SK-N-MC (cell line): ENCODE measurements at places on chromosomes 5 and 9.

DNA sequence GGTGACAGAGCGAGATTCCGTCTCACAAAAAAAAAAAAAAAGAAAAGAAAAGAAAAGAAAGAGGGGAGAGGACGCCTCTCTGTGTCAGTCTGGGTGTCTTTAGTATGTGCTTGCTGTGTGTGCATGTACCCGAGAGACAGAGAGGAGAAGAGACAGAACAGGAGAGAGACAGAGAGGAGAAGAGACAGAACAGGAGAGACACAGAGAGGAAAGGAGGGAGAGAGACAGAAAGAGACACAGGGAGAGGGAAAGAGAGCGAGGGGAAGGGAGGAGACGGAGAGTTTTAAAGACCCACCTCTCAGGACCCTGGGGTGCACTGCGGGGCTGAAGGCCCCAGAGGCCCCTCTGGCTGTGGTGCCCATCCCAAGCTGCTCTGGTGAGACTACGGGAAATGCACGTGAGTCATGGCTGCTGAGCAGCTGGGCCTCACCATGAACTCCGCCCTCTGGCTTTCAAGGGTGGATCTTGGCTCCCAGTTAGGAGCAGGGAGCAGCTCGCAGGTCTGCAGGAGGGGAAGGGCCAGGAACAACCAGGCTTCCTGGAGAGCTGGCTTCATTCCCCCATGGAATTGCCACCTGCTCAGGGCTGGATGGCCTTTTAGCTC lies 7.9 kb downstream of the SLC6A3 start:
- no peak for DNase-seq

DNA sequence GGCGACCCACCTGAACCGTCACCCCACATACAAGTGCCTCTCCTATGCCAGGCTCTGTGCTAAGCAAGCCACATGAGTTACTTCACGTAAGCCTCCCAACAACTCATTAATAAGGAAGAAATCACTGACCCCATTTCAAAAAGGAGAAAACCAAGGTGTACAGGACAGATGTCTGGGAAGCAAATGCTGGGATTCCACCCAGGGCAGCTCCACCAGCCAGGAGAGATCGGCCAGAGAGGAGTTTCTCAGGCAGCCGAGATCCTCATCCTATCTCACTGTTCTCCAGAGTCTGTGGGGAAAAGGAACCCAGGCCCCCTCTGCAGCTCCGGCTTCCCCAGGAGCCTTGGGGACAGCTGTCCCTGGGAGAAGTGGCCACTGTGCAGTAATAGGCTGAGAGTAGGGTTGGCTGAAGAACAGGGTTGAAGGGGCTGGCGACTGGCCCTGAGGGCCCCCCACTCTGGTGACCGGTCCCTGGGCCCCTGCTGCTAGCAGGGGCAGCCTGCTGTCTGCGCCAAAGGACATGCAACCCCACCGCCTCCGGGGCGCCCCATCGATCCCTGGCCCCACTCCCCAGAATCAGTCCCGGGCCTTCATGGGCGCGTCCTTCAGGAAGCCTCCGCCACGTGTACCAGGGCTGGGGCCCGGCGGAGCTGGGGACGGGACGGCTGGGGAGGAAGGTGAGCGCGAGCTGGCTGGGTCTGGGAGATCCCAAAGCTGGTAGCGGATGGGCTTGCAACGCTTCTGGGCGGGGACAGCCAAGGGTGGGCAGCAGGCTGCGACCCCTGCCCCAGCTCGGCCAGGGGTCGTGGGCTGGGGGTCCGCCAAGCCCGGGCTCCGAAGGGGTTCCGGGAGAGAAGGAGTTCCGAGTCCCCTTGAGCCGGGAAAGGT lies 44.1 kb upstream of the STXBP1 start:
- no peak for DNase-seq

DNA sequence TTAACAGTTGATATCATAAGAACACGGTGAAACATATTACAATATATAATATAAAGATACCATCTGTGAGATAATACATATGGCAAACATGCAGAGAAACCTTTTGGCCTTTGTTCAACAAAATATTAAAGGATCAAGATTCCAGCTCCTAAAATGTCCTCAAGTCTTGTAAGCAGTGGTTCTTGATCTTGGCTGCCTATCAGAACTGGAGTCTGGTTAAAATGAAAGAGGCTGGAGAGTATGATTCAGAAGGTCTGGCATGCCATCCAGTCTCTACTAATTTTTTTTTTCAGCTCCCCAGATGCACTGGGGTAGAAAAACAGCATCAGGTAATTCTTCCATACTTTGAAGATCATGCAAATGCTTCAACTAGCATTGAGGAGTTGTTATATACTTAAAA lies 83.2 kb downstream of the TNC start:
- no peak for DNase-seq

DNA sequence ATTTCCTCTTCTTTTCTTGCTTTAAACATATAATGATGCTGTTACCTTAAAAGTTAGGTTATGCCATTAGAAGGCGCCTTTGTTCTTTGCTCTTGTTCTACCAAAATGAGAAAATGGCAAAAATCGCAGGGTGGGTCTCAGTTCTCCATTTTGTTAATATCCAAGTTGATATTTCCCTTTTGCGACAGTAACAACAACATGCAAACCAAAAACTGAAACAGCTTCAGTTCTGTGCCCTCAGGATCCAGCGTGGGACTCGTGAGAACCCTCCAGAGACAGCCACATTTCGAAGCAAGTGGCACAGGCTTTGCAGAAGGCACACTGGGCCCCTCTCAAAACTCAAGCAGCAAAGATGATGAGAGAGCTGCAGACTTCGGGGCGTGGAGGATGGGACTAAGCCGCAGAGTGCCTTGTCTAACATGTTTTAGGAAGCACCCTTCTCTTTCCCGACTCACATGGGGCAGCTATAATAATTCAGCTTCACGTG lies 33.0 kb upstream of the LCP2 start:
- no peak for DNase-seq

DNA sequence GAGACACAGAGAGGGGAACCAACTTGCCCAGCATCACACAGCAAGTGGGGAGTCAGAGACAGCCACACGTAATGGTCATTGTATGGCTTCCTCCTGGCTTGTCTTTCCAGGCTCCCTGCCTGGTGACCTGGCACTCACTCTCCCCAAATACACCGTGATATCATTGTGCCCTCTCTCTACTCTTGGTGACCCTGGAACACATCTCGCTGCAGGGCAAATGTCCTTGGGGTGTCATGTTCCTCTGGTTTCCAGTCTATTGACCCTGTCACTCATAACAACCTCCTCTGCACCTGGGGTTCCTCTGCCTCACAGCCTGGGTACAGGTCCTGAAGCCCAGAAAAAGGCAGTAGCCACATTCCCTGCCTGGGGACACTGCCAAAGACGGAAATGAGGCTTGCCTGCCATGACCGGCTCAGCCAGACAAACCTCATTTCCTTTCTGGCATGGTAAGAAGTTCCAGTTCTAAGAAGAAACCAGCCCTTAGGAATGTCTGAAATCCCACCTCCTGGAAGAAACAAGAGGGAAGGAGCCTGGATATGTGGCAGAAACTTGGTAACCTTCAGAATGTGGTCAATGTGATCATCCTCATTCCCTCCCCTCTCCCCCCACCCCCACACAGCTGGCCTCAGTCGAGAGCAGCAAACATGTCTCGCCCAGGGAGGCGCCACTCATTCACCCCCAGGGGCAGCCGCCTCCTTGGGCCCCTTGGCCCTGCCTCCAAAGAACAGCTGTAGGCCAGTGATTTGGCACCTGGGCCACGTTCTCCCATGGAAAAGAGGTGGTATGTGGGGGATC lies 30.6 kb upstream of the SMU1 start:
- no peak for DNase-seq

GRCh38 chr5:102809033-102809432 lies 53.9 kb downstream of the PAM start:
- DNase-seq, result no peak

DNA sequence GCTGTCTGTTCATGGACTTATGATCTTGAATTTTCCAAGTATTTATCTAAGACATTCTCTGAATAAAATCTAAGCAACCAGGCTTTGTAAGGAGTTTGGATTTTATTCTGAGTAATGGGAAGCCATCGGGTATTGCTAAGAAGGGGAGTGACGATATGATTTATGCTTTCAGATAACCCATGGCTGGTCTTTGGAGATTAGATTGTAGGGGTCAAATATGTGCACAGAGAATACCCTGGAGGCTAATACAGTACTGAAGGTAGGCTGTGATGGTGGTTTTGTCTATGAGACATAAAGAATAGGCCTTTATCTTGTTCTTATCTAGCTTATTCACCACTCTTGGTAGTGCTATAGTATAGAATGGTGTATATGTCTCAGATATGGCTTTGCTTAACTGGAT lies 60.0 kb upstream of the C5orf46 start:
- DNase-seq, result no peak

DNA sequence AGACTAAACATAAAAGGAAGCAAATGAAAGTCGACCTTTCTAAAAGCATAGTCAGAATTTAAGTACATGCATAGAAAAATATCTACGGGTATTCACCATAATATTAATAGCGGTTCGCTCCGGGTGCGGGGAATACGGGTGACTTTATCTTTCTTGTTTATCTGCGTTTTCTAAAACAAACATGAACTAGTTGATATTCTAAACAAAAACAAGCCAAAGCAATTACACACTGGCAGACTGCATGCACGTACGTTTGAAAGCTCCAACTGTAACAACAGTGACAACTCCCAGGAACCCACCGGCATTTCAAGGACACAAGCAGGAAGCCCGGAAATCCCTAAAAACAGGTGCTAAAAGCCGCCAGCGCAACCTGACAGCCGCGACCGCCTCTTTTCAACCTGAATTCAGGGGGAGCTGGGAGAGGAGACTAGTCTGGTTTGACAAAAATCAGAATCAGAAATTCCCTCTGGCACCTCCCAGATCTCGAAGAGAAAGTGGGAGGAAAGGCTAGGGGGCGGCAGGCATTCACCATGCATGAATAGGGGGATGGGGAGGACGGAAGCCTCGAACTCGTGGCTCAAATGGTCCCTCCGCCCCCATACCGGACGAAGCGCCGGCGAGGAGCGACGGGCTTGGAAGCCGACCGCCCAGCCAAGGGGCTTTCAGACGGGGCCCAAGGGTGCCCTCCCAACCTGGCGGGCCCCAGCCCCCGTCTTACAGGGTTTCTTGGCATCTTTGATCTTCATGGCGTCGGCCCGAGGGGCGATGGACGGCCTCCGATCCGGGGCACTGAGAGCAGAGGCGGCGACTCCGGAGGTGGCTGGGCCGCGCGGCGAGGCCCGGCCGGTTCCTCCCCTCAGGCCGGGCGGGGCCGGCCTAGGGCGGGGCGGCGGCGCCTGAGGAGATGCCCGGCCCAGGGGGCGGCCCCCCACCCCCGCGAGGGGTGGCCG lies at the start of gene PANK3:
TSS of gene PANK3 (minus strand) at position 831 of the 950 bp plus-strand sequence. CDS start at position 746, 85 bp downstream.
- DNase-seq, result no peak

DNA sequence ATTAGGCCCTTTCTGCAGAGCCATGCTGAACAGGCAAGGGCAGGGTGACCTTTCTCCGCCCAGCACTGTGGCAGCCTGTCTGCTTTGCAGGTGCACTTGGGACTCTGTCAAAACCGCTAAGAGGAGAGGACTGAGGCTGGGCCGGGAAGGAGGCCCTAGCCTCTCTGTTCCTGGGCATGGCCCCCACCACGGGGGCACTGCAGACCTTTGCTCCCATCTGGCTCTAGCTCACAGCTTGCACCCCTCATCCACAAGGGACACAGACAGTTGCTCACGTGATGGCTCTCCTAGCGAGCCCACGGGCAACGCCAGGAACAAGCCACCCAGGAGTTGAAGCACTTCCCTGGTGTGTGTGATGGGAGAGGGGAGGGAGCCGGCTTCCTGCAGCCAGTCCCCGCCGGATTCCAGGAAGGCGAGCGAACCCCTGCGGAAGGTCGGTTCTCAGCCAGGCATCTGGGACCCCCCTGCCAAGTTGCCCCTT lies 43.0 kb upstream of the FCN1 start:
- no peak for DNase-seq

GRCh38 chr5:133051061-133051541 lies 712 bp upstream of the HSPA4 start:
- no peak for DNase-seq

DNA sequence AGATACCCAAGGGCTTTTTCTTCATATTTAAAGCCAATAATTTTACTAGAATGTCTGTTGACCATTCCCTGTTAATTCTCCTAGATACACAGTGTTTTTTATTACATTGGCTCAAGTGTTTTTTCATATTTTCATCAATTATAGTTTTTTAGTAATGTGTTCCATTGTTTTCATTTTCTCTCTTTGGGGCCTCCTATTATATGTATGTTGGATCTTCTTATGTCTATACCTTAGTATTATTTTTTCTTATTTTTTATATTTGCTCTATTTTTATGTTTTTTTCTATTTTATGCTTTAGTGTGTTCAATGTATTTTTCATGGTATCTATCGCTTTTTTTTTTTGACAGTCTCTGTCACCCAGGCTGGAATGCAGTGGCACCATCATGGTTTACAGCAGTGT lies 7.5 kb downstream of the KIAA1958 start:
- no peak for DNase-seq

GRCh38 chr5:82387001-82387818 lies 109.1 kb upstream of the RPS23 start:
- no peak for DNase-seq

GRCh38 chr9:114804505-114804904 lies 1.3 kb downstream of the TNFSF15 start:
- no peak for DNase-seq

DNA sequence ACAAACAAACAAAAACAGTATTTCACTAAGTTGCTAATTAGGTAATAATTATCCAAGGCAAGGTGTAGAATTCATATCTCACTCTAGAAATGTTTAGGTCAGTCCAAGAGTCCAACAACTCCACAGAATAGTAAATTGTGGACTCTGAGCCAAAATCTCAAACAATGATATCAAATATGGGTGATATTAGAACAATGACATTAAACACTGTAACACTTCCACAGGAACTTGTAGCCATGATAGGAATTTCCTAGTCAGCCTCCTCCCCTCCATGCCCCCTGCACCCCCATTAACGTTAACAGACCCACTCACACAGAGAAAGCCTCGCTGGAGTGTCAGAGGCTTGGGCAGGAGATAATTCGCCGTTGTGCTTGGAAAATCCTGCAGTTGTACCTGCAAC lies 305.0 kb upstream of the PIK3R1 start:
- DNase-seq, result no peak

DNA sequence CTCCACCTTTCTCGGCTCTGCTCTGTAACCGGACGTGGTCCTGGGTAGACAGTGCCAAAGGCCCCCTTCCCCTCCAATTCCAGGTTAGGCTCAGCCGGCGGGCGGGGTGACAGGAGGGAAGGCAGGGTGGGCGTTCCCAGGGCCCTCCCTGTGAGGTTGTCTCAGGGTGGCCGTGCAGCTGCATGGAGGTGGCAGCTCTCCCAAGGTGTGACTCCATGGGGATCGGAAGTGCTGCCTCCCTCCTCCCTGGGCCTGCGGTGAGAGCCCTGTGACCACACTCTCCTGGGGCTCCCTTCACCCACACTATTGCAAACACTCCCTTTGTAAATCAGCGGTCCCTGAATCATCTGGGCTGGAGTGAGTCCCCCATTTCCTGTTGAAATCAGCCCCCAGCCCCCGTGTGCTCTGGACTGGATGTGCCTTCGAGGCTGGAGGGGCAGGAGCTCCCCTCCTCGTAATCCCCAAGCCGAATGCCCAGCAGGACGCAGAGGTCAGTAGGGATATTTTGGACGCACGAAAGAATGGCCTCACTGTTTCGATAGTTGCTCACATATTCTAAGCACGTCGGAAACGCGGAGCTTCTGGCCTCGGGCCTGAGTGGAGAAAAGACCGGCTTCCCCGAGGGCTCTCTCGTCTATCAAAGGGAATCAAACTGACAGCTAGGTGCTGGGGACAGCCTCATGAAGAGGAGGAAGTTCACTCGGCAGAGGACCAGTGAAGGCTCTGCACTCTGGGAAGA lies 107.6 kb upstream of the COL5A1 start:
- DNase-seq, result no peak
